ENCODE measurements at places on chromosomes 2 and 18.

DNA sequence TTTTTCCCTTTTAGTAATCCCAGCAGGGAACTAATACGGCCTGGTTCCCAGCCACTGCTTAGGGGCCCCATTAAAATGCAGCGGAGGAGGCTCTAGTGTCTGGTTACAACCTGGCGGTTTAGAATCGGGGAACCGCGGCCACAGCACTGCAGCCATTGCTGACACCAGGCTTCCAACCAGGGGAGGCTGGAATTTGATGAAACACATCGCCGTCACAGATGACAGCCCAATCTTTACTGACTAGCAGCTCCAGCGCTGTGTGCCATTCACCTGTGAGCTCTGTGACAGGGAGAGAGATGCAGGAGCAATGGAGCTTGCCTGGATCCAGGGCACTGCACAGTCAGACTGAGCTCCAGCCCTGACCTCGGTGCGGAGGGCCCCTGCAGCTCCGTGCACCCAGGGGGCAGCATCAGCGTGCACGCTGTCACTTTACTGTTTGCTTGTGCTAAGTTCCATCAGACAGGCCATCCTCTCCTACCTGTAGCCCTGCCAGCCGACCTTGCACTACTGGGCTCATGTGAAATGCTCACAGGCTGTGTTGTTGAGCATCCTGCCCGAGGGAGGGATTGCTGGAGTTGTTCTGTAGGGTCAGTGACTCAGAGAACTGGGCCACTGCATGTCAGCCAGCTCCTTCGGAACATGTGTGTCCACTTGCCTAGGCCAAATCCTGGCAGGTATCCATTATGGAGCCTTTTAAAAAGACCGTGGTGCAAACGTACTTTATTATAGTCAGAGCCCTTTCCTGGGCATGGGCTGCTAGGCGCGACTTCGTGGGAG lies 203.5 kb downstream of the SEPTIN10 start:
- DNase-seq: no peak

DNA sequence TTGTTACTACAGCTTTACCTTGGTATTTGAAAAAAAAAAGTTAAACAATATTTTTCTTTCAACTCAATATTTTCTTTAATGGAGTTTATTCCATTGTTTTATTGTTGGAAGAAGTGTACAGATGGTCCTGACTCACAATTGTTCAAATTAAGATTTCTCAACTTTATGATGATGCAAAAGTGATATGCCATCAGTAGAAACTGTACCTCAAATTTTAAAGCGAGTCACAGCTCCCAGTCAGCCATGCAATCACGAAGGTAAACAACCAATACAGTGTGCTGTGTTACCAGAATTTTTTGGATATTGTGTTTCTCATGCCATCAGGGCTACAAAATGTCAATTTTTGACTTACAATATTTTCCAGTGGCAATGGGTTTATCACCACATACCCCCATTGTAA lies 54.0 kb upstream of the COL5A2 start:
- DNase-seq: no peak

DNA sequence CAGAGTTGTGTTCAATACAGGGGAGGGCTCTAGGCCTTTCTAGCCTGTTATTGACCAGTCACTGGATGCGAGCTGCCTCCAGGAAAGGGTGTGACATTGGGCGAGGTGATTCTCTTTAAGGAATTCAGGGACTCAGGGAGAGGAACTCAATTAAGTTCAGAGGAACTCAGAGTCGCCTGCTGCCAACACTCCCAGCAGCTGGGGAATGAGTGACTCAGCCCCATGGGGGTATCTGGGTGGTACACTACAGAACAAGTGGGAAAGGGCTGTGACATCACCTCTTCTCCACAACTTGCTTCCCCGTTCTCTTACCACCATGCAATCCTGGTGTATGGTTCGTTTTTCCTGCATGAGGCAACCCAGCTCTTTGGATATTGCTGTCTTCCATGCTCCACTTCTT lies 50.4 kb upstream of the CYRIA start:
- no peak for DNase-seq

DNA sequence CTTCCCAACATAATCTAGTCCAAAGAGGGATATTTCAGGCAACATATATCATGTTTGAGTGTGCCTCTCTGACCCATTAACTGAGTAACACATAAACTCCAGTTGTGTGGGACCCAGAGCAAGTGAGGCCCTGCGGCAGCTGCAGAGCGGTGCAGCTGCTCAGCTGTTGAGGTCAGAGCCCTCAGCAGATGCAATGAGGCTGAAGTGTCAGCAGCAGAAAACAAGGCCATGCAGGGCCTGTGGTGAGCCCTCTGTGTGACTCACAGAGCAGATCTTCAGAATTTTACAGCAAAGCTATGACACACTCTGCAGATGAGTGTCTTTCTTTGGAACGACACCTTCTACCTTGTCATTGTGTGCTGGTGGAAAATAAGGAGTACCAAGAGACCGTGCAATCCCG lies 168.5 kb downstream of the CBLN2 start:
- no peak for DNase-seq

- DNase-seq: peak; percentile 59
Observed at GRCh38 chr2:96554293-96555145, 18.0 kb downstream of the ARID5A start.

- no peak for DNase-seq
Observed at GRCh38 chr2:148402786-148403185, 241.8 kb upstream of the EPC2 start.

DNA sequence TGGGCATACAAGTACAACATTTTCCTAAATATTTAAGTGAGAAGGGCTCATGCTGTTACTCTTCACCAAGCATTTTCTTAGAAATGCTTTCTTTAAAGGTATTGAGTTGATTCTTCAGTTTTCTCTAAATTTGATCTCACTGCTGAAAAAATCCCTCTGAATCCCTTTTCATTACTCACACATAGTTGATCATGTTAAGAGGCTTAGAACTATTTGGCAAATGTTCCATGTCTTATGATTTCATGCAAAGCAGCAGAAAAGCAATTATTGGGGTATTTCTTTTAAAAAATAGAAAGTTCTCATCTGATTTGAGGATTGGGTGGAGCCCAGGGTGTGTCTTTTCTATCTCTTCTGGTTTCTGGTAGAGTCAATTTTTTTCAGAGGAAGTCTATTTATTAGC lies 1079.8 kb upstream of the ZEB2 start:
- no peak for DNase-seq

DNA sequence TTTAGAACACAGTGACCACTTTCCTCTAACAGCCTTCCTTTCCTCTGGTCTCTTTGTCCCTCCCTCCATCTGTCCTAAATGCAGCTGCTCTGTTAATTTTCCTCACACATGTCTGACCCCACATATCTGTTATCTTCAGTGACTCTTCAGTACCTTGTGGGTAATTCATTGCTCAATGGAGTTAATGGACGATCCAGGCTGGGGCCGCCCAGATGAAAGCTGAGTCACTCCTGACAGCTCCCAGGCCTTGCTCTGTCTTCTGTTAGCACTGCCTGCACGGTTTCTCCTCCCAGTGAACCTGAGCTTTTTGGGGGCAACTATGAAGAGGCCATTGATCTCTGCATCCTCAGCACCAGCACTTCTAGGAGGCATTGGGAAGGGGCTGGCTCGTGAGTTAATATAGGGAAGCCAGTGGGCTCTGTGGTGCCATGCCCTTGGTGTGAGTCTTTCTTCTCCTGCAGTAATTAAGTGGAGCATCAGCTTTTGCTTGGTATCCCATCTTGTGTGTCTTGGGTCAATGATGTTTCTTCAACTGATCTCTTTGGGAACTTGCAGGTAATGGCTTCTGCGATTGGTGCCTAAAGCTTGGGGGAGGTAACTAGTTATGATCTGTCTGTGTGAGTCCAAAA lies 67.3 kb downstream of the SNORC start:
- no peak for DNase-seq

GRCh38 chr2:160141419-160141818 lies 58.7 kb downstream of the ITGB6 start:
- DNase-seq: no peak

- no peak for DNase-seq
Observed at GRCh38 chr2:72619626-72620025, 206.2 kb downstream of the EXOC6B start.

DNA sequence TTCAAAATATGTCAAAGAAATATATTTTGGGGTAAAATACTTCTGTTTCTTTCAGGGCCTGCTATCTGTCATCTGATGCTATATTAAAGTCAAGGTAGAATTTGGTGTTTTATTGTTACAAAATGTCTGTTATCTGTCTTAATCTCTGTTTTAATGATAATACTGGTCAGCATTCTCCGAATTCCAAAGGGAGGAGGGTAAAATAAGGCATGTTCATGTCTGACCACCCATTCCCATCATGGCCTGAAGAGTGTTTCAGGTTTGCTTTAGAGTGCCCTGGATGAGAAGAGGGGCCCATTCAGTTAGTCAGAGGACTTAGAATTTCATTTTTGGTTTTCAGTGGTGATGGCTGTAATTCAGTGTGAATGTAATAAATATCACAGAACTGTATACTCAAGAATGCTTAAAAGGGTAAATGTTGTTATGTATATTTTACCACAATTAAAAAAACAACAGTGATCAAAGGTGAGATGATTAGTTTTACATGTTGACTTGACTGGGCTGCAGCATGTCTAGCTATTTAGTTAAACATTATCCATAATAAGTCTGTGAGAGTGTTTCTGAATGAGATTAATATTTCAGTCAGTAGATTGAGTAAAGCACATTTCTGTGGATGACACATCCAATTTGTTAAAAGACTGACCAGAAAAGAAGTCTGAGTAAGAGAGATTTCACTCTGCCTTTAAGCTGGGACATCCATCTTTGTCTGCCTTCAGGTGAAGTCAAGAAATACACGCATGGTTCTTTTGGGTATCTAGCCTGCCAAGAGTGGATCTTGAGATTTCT lies 467.9 kb upstream of the SYT4 start:
- no peak for DNase-seq

DNA sequence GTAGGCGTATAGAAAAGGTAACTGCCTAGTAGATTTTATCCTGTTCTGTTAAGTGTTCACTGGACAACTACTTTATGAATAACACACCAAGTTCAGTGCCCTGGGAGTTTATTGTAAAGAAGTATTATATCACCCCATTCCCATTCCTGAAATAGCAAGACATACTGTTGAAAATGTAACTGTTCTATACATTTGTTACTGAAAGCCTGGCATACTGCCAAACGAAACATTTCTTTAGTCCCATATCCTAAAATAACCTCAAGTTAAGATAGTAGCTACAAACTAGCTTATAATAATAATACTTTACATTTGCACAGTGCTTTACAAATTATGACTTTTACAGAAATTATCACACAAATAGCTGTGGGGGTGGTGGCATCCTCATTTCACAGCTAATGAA lies 25.1 kb downstream of the SPDYA start:
- no peak for DNase-seq

DNA sequence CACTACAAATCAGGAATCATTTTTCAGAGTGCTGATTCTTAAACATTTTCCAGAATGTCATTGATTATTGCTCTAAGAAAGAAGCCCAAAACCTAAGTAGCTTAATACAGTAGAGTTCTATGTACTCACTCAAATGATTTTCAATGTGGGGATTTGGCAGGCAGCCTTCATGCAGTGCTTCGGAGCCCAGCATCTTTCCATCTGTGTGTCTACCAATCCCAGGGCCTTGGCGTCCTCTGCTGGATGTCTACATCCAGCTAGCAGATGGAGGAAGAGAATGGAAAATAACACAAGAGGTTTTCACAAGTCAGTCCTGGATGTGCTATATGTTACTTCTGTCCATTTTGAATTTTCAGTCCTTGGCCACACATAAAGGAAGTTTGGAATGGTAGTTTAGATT lies 151.8 kb downstream of the RDH14 start:
- no peak for DNase-seq

All from WERI-Rb-1 (cell line).